Subcutaneous preadipocyte (primary cell): ENCODE measurements at places on chromosomes 2 and 18. TPM values are rescaled to one million over a fixed set of nuclear protein-coding genes. Genes with fewer than 3 reads are reported as not detected.

ACTG2 gene
- 0.73 TPM in 1 of 2 replicates, not detected in the other for total RNA-seq

MYOM1 gene
- total RNA-seq: under 0.01 TPM in 2 replicates

HOXD1 gene
- not detected in 2 replicates for total RNA-seq

GPR35 gene
- total RNA-seq: under 0.01 and 0.20 TPM in 2 replicates

SERPINB4 gene
- under 0.01 TPM in 1 of 2 replicates, not detected in the other for total RNA-seq

EVX2 gene
- total RNA-seq: not detected in 2 replicates

SERTAD2 gene
- 14.5 and 16.5 TPM in 2 replicates for total RNA-seq

AQP12A gene
- not detected in 2 replicates for total RNA-seq

SPR gene
- 15.6 and 16.2 TPM in 2 replicates for total RNA-seq

FLACC1 gene
- 1.4 and 1.5 TPM in 2 replicates for total RNA-seq

ZAP70 gene
- not detected in 2 replicates for total RNA-seq
